ENCODE measurements at places on chromosomes 2 and 18. TPM values are rescaled to one million over a fixed set of nuclear protein-coding genes. Genes with fewer than 3 reads are reported as not detected.
A peak's percentile ranks its signal among the peaks of the same experiment; 100 is the strongest.

Gene LAMA3
- 2.1 TPM for total RNA-seq

DNA sequence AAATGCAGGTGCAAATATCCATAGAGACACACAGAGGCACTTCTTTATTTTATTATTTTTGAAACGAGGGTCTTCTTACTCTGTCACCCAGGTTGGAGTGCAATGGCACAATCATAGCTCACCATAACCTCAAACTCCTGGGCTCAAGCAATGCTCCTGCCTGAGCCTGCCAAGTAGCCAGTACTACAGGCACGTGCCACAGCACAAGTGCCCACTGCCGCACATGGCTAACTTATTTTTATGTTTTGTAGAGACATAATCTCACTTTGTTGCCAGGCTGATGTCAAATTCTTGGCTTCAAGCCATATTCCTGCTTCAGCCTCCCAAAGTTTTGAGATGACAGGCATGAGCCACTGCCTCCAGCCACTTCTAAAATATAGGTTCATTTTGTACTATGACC lies 537.6 kb downstream of the THSD7B start:
- DNase-seq: no peak

GRCh38 chr18:75211002-75211621 lies 515 bp downstream of the TSHZ1 start:
- DNase-seq: no peak

DNA sequence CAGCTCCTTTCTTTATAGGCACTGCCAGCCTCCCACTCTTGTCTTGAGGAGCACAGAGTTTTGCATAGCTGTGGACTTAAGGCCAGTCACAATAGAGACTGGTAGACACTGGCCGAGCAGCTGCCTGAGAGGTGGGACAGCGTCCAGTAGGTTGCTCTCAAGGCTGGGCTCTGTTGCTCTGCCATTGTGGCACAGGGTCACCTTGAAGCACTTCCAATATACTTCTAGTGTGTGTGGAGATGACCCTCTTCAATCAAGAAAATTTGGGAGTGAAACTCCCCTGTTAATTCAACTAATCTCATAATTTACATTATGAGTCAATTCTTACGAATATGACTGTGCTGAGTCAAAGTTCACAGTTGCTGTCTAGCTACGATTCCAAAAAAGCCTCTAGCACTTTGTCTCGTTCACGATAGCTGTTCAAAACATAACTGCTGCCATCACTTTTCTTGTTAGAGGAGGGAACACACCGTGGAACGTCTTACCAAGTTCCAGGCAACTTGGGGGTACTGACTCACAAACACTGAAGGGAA lies 636.2 kb downstream of the EPHA4 start:
- DNase-seq: no peak

GRCh38 chr2:240959941-240960308 lies 38.5 kb upstream of the SNED1 start:
- no peak for DNase-seq

GRCh38 chr2:58427572-58428095 lies 186.5 kb upstream of the FANCL start:
- DNase-seq: peak; percentile 55

DNA sequence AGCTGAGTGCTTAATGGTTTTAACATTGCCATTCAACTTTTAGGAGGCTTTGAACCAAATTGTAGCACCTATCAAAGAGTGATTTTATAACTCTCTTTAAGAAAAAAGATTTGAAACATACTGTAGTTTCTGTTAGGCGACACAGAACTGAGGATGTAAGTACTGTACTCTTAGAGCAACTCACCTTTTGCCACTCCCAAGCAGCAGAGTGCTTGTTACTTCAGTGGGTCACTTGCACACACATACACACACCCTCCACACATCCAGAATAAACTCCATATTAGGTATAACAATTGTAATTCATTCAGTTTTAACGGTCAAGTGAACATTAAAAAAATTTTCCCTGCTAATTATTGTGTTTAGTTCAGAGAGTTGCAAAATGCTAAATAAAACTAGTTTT lies 118.3 kb downstream of the CAMKMT start:
- DNase-seq: no peak

GRCh38 chr2:191500884-191501560 lies 176.9 kb upstream of the NABP1 start:
- no peak for DNase-seq
